Astrocyte of the spinal cord (primary cell): ENCODE measurements at places on chromosomes 2 and 18.

DNA sequence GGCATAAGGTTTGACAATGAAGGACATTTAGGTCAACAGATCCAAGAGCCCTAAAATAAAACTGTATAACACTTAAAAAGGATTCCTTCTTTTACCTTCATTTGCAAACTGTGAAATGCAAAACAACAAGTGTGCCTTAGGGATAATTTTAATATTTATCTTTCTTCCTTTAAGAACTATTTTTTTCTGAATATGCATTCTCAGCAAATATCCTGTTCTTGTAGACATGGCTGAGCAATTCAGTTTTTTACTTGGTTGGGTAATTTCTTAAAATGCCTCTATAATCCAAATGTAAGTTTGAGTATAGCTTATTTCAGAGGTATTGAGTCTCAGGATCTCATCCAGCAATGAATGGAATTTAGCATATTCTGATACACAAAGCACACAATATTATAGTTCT lies 43.0 kb upstream of the KCNJ3 start:
- no peak for DNase-seq

DNA sequence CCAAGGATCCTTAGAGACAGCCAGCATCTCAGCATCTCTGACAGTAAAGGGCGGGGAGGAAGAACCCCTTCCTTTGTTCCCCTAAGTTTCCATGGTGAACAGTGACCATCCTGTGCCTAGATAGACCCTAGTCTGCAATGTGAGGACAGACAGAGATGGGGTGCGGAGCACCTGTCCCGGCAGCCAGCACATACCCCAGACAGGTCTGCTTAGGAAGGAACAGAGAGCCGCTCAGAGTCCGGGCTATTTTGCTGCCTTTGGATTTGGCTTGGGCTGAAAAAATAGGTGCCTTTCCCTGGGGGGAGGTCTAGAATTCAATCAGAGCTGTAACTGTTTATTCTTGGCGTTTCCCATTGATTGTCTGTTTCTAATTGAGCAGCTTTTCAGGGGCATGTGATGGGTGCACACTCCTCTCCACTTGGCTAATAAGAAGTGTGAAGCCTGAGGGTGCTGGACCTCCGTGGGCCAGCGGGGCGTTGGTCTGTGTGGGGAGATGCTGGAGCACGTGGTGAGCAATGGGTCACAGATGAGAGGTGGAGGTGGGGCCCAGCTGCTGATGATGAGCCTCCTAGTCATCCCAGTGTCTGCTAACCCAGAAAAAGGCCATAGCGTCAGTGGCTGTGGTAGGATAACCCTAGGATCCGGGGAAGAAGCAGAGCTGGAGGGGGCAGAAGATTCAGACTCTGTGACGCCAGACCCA lies 236.8 kb downstream of the SEPTIN10 start:
- no peak for DNase-seq

DNA sequence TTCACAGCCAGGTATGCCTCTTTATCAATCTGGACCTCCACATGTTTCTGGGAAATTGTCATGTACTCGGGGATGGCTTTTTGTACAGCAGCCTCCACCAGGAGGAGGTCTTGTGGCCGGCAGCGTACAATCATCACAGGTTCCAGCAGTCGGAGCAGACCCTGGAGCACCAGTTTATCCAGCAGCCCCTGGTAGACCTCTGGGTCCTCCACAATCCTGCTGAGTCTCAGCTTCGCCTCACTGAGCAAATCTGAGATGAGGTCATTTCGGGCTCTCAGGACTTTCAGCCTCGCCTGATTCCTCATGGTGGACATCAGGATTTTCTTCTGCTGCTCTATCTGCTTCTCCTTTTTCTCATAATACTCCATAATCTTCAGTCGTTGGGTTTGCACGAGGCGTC lies 32.8 kb downstream of the TMEM247 start:
- DNase-seq = no peak

DNA sequence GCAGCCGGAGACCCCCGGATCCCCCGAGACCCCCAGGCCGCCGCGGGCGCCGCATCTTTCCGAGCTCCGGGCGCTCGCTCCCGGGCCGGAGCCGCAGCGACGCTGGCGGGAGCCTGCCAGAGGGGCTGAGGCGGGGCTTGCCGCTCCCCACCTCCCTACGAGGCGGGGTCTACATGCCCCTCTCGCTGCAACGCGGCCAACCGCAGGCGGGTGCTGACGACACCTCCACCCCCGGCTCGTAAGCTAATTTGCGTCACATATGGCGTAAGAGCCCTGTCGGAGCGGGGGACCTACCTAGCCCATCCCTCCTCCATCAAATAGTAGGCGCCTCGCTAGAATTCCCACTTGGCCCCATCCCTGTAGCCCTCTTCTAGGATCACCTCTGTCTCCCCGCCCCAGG lies at the start of gene PTPRN:
PTPRN (minus strand) TSS at position 124 of the 400 bp plus-strand sequence; CDS start at position 55, 69 bp downstream.
- no peak for DNase-seq

GRCh38 chr2:181264001-181264400 lies 193.2 kb upstream of the ITGA4 start:
- peak; percentile 3 for DNase-seq
